Right renal cortex interstitium (tissue), 3 donors: ENCODE measurements at places on chromosomes 6 and 20. TPM values are rescaled to one million over a fixed set of nuclear protein-coding genes. Genes with fewer than 3 reads are reported as not detected.

Gene BMP2
- 19.5 TPM for polyA plus RNA-seq

Gene BPIFB2
- not detected for polyA plus RNA-seq

Gene TMEM244
- not detected for polyA plus RNA-seq

Gene AVP
- not detected for polyA plus RNA-seq

Gene HCRTR2
- 0.28 TPM for polyA plus RNA-seq

Gene GNRH2
- polyA plus RNA-seq = 0.34 TPM

Gene OR5V1
- polyA plus RNA-seq = not detected

Gene RHAG
- polyA plus RNA-seq = 0.67 TPM

Gene ATRN
- polyA plus RNA-seq = 54.2 TPM

Gene RREB1
- 19.8 TPM for polyA plus RNA-seq
